ENCODE measurements at places on chromosomes 1 and 21. TPM values are rescaled to one million over a fixed set of nuclear protein-coding genes. Genes with fewer than 3 reads are reported as not detected.

The SPRTN gene
- 14.6 TPM for total RNA-seq

The CCDC17 gene
- total RNA-seq, result 5.6 TPM

The RCSD1 gene
- total RNA-seq, result not detected

The TP53BP2 gene
- 63.1 TPM for total RNA-seq

The ANGPTL3 gene
- not detected for total RNA-seq

The VANGL2 gene
- 11.5 TPM for total RNA-seq

The ALPL gene
- not detected for total RNA-seq

The LCE1D gene
- not detected for total RNA-seq

The ADAMTSL4 gene
- total RNA-seq, result 67.9 TPM

The MAN1A2 gene
- total RNA-seq, result 50.3 TPM

GRCh38 chr1:212188599-212189351, 96.4 kb upstream of the PPP2R5A start:
- H3K27me3 ChIP-seq, result no peaks in the 10 kb centered on the region
- DNase-seq, result no peak
- H3K4me3 ChIP-seq, result no peak overlapping the region
- H3K36me3 ChIP-seq, result no peaks in the 10 kb centered on the region
- no peak overlapping the region for H3K27ac ChIP-seq

DNA sequence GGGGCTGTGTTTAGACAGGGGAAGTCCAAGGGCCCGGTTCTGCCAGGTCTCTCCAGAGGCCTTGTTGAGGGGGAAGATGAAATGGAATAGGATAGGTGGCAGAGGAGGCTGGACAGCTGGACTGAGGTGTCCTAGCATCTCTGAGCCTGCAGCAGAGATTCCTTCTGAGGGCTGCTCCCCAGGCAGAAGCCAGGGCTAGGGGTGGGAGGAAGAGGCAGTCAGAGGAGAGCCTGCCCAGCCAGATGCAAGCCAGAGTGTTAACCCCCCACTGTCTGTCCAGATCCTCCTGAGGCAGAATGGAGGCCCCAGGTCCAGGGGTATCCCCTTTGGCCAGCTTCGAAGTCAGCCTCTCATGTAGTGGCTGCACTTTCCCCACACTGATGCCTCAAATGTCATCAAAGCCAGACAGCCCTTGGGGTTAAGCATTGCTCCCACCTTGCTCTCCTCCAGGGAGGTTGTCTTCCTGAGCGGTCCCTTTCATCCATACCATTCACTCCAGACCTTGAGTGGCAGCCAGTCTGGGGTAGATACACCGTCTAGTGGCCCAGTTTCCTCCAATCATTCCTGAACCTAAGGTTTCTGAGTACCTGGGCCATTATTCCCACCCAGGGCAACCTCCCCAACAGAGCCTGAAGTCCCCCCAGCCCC, 1.7 kb downstream of the CSF1 start:
- H3K27ac ChIP-seq, result no peak overlapping the region
- no peaks in the 10 kb centered on the region for H3K27me3 ChIP-seq
- DNase-seq, result no peak
- H3K4me3 ChIP-seq, result peak overlapping the region; percentile 98
- peaks cover 34% of the 10 kb centered on the region for H3K36me3 ChIP-seq

DNA sequence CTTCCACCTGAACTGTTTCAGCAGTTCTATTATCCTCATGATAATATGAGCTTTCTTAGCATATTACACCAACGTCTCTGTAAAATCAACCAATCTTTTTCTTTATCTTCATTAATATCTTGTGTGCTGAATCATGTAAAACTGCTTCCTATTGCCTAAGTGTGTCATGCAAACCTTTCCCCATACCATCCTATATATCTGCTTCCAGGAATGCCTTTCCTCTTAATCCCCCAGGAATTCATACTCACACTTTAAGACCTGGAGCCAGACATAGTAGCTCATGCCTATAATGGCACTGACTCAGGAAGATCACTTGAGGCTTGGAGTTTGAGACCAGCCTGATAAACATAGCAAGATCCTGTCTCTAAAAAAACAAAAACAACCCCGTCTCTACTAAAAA, 183.9 kb downstream of the NRIP1 start:
- no peak overlapping the region for H3K4me3 ChIP-seq
- H3K36me3 ChIP-seq, result no peaks in the 10 kb centered on the region
- peaks cover 64% of the 10 kb centered on the region for H3K4me1 ChIP-seq
- DNase-seq, result peak; percentile 79

DNA sequence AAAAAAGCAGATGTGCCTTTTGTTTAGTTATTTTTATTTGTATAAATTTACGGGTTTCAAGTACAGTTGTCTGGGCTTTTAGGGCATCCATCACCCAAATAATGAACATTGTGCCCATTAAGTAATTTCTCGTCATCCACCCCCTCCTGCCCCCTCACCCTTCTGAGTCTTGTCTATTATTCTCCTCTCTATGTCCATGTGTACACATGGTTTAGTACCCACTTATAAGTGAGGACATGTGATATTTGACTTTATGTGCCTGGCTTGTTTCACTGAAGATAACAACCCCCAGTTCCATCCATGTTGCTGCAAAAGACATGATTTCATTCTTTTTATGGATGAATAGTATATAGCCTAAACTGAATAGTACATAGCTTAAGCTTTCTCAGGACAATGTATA, 189.2 kb downstream of the ZP4 start:
- no peak for DNase-seq
- peaks cover 8% of the 10 kb centered on the region for H3K27me3 ChIP-seq
- H3K4me1 ChIP-seq, result no peaks in the 10 kb centered on the region
- no peaks in the 10 kb centered on the region for H3K36me3 ChIP-seq
- no peak overlapping the region for H3K4me3 ChIP-seq
- no peak overlapping the region for H3K27ac ChIP-seq

- no peak overlapping the region for H3K27ac ChIP-seq
- H3K4me3 ChIP-seq, result no peak overlapping the region
- H3K27me3 ChIP-seq, result no peaks in the 10 kb centered on the region
- DNase-seq, result no peak
Measured at GRCh38 chr1:227844320-227845146, 29.1 kb downstream of the PRSS38 start.

- no peaks in the 10 kb centered on the region for H3K27me3 ChIP-seq
- no peak for DNase-seq
- H3K4me3 ChIP-seq, result peak overlapping the region; percentile 74
- no peaks in the 10 kb centered on the region for H3K36me3 ChIP-seq
- H3K27ac ChIP-seq, result peak overlapping the region; percentile 65
Measured at GRCh38 chr1:20184997-20185833, 681 bp upstream of the UBXN10 start.

DNA sequence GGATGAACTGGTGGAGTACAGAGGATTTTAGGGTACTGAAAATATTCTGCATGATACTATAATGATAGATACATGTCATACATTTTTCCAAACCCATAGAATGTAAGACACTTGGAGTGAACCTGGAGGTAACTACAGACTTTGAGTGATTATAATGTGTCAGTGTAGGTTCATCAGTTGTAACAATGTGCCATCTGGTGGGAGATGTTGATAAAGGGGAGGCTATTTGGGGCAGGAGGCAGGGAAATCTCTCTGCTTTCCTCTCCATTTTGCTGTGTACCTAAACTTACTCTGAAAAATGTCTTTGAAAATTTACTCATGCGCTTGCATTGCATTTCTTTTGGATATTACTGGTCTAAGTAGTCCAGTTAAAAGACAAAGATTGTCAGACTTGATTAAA, 35.2 kb downstream of the PTBP2 start:
- no peaks in the 10 kb centered on the region for H3K27me3 ChIP-seq
- DNase-seq, result no peak
- H3K4me3 ChIP-seq, result no peak overlapping the region
- H3K27ac ChIP-seq, result no peak overlapping the region

- H3K27me3 ChIP-seq, result no peaks in the 10 kb centered on the region
- no peak overlapping the region for H3K4me3 ChIP-seq
- no peak for DNase-seq
- no peak overlapping the region for H3K27ac ChIP-seq
Measured at GRCh38 chr1:45065083-45065482, 53.0 kb downstream of the UROD start.

DNA sequence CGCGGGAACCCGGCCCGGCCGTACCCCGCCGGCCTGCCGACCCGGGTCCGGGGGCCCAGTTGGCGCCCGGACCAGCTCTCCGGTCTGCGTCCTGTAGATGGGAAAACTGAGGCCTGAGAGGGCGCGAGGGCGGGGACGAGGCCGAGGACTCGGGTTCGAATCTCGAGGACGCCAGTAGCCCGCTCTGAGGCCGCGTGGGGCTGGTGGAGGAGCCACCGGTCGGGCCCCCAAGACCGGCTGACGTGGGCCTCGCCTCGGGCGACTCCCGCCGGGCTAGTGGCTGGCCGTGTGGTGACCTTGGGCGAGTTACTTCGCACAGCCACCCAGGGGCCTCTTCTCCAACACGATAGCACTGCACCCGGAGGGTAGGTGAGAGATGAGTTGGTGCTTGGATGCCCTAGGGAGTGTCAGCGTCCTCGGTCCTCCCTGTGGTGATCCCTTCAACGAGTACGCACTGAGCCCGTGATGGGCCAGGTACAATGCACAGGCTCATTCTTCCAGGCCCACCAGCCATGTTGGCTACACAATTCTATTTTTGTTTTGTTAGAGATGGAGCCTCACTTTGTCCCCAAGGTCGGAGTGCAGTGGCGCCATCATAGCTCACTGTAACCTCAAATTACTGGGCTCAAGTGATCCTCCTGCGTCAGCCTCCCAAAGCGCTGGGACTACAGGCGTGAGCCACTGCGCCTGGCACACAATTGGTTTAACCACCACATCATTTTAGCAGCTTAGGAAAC, 404 bp upstream of the SCMH1 start:
- no peak for DNase-seq
- peaks cover 38% of the 10 kb centered on the region for H3K4me1 ChIP-seq
- no peaks in the 10 kb centered on the region for H3K27me3 ChIP-seq
- H3K36me3 ChIP-seq, result no peaks in the 10 kb centered on the region
- no peak overlapping the region for H3K27ac ChIP-seq
- peak overlapping the region; percentile 60 for H3K4me3 ChIP-seq

GRCh38 chr21:26804895-26805609, 40.2 kb downstream of the ADAMTS1 start:
- no peaks in the 10 kb centered on the region for H3K27me3 ChIP-seq
- DNase-seq, result no peak
- H3K27ac ChIP-seq, result no peak overlapping the region
- no peaks in the 10 kb centered on the region for H3K36me3 ChIP-seq

- peaks cover 29% of the 10 kb centered on the region for H3K27me3 ChIP-seq
- no peak for DNase-seq
- H3K27ac ChIP-seq, result no peak overlapping the region
- no peaks in the 10 kb centered on the region for H3K4me1 ChIP-seq
- H3K36me3 ChIP-seq, result no peaks in the 10 kb centered on the region
Measured at GRCh38 chr1:95384567-95384966, 150.6 kb downstream of the RWDD3 start.

- H3K27ac ChIP-seq, result no peak overlapping the region
- H3K27me3 ChIP-seq, result peaks cover 30% of the 10 kb centered on the region
- H3K4me3 ChIP-seq, result no peak overlapping the region
- no peaks in the 10 kb centered on the region for H3K4me1 ChIP-seq
Measured at GRCh38 chr21:44583089-44583799, 2.8 kb upstream of the KRTAP10-5 start.

DNA sequence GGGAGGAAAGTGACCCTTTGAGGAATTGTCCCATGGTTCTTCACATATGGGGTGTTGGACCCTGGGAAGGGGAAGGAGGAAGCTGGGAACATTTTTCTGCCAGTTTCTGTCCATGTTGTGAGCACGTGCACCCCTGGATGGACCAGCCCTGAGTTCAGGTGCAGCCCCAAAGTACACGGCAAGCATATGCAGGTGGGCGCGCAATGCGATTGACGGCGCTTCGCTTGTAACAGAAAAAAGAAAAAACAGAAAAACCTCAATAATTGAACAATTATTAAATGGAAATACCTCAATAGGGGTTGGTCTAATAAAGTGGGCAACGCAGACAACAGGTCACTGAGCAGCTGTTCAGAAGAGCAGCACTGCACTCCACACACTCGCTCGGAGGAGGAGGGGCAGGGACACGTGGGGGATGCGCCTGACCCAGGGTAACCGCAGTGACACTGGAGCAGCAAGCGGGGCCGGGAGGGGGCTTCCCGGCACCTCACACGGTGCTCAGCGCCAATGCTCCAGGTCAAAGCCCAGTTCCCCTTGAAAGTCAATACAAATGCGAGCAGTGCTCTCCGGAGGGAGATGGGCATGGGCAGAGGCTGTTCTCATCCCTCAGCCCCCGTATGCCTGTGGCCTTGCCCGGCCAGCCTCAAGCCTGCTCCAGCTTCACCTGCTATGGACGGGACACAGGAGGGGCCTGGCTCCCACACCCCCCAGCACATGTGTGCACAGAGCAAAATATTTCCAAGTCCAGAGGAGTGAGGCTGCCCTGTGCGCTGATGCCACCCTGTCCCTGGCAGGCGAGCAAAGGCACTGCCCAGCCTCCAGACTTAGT, 6.6 kb upstream of the ACTRT2 start:
- H3K27ac ChIP-seq, result no peak overlapping the region
- H3K27me3 ChIP-seq, result peaks cover 86% of the 10 kb centered on the region
- H3K4me3 ChIP-seq, result no peak overlapping the region
- H3K4me1 ChIP-seq, result no peaks in the 10 kb centered on the region

GRCh38 chr1:241847540-241847795, 536 bp upstream of the EXO1 start:
- H3K4me1 ChIP-seq, result peaks cover 17% of the 10 kb centered on the region
- H3K4me3 ChIP-seq, result peak overlapping the region; percentile 71
- H3K27me3 ChIP-seq, result no peaks in the 10 kb centered on the region
- no peaks in the 10 kb centered on the region for H3K36me3 ChIP-seq
- H3K27ac ChIP-seq, result peak overlapping the region; percentile 87

DNA sequence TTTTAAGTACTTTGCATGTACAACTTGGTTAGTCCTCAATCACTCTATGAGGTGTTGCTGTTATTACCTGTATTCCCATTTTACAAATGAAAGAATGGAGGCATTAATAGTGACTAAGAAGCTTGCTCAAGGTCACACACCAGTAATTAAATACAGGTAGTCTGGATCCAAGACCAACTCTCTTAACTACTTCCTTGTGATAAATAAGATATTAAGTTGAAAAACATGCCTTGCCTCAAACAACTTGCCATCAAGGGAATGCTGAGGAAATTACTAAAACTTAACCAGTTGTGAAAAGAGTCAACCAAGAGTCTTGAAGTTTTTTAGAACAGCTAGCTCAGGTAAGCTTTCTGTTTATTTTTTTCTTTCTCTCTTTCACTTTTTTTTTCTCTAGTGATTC, 21.0 kb upstream of the LAMC1 start:
- H3K4me1 ChIP-seq, result 0 out of 2 replicates have a peak, but pooled peaks cover 8% of the 10 kb centered on the region
- H3K27me3 ChIP-seq, result no peaks in the 10 kb centered on the region
- no peaks in the 10 kb centered on the region for H3K36me3 ChIP-seq

DNA sequence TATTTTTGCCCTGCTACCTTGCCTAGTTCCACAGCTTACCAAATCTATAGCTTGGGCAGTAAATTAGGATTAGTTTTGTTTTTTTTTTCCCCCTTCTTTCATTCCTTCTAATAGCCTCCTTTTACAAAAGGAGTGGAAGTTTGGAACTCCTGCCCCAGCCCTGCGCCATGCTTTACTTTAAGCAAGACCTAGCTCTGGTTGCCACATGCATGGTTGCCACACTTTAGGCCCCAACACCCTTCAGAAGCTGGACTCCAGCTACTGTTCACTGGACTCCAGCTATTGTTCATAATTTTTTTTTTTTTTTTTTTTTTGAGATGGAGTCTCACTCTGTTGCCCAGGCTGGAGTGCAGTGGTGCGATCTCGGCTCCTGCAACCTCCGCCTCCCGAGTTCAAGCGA, 115.8 kb downstream of the NR5A2 start:
- H3K4me1 ChIP-seq, result no peaks in the 10 kb centered on the region
- no peak overlapping the region for H3K27ac ChIP-seq
- no peaks in the 10 kb centered on the region for H3K36me3 ChIP-seq
- no peaks in the 10 kb centered on the region for H3K27me3 ChIP-seq
- H3K4me3 ChIP-seq, result no peak overlapping the region
- DNase-seq, result no peak

GRCh38 chr1:54069791-54070170, 16.4 kb downstream of the TCEANC2 start:
- H3K27ac ChIP-seq, result no peak overlapping the region
- no peaks in the 10 kb centered on the region for H3K27me3 ChIP-seq
- no peak overlapping the region for H3K4me3 ChIP-seq
- no peaks in the 10 kb centered on the region for H3K4me1 ChIP-seq
- H3K36me3 ChIP-seq, result no peaks in the 10 kb centered on the region
